Activated CD4-positive, alpha-beta memory T cell treated with anti-CD3 and anti-CD28 coated beads, Interleukin-2, amount 10 ng/mL, durations not matched to agents 7 days and 5 days (primary cell): ENCODE measurements at places on chromosomes 12 and 14. TPM values are rescaled to one million over a fixed set of nuclear protein-coding genes. Genes with fewer than 3 reads are reported as not detected.
A peak's percentile ranks its signal among the peaks of the same experiment; 100 is the strongest.

SLC35F4 gene
- total RNA-seq = not detected

GRCh38 chr12:19430988-19431387 is 8.3 kb upstream of the AEBP2 start:
- no peaks in the 10 kb centered on the region for H3K27me3 ChIP-seq
- H3K36me3 ChIP-seq = peaks cover 18% of the 10 kb centered on the region
- H3K27ac ChIP-seq = peak overlapping the region; percentile 97
- DNase-seq = no peak
- no peak overlapping the region for H3K4me3 ChIP-seq

DNA sequence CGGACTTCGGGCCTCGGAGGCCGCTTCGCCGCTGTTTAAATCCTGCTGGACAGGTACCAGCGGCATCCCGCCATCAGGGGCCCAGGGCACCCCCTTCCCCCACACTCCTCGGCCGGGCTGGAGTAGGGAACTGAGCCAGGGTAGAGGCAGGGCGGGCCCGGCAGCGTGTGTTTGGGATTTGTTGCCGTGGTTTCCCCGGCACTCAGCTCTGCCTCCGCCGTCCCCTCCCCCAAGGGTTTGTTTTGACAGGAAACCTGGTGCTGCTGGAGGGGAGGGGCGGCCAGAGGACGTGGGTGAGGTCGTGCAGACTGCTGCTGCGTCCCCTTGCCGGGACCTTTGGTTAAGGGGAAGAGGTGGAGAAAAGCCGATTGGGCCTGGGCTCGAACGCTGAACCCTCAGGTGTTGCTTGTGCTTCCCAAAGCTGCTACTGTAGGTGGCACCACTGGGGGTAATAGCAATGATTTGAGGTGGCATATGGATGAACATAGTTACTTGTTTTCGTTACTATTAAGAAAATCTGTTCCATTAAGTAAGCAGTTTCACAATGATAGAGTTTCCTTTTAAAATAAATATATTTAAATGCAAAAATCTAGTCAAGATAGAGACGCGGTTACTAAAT is 778 bp downstream of the TCP11L2 start:
- peak; percentile 84 for DNase-seq
- no peaks in the 10 kb centered on the region for H3K27me3 ChIP-seq
- peak overlapping the region; percentile 98 for H3K27ac ChIP-seq
- peaks cover 32% of the 10 kb centered on the region for H3K4me1 ChIP-seq
- H3K4me3 ChIP-seq = peak overlapping the region; percentile 94

AHNAK2 gene
- total RNA-seq = not detected

- DNase-seq = no peak
- no peak overlapping the region for H3K4me3 ChIP-seq
- H3K36me3 ChIP-seq = no peaks in the 10 kb centered on the region
- H3K4me1 ChIP-seq = no peaks in the 10 kb centered on the region
These were observed 296.6 kb downstream of the ADGRD1 start for GRCh38 chr12:131250028-131250950.

KCNH5 gene
- not detected for total RNA-seq

DNA sequence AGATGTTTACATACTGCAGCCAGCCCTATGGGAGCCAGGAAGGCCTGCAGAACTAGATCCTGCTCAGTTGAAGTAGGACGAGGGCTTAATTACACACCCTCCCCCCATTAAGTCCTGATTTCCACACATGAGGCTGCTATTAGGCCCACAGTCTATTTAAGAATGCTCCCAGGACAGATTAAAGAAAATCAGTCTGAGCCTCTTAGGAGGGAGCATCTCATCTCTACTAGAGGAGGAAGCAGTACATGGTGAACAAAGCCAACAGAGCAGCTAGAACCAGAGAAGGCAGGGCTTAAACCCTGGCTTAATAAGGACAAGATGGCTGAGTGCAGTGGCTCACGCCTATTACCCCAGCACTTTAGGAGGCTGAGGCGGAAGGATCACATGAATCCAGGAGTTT is 55.8 kb upstream of the ARHGAP5 start:
- no peaks in the 10 kb centered on the region for H3K4me1 ChIP-seq
- no peak overlapping the region for H3K4me3 ChIP-seq
- H3K27me3 ChIP-seq = no peaks in the 10 kb centered on the region
- no peak for DNase-seq

- no peak for DNase-seq
- H3K36me3 ChIP-seq = peaks cover 16% of the 10 kb centered on the region
- peaks cover 70% of the 10 kb centered on the region for H3K27me3 ChIP-seq
- H3K27ac ChIP-seq = no peak overlapping the region
- peaks cover 6% of the 10 kb centered on the region for H3K4me1 ChIP-seq
These were observed 4.5 kb downstream of the FOXA1 start for GRCh38 chr14:37590428-37591139.

DNA sequence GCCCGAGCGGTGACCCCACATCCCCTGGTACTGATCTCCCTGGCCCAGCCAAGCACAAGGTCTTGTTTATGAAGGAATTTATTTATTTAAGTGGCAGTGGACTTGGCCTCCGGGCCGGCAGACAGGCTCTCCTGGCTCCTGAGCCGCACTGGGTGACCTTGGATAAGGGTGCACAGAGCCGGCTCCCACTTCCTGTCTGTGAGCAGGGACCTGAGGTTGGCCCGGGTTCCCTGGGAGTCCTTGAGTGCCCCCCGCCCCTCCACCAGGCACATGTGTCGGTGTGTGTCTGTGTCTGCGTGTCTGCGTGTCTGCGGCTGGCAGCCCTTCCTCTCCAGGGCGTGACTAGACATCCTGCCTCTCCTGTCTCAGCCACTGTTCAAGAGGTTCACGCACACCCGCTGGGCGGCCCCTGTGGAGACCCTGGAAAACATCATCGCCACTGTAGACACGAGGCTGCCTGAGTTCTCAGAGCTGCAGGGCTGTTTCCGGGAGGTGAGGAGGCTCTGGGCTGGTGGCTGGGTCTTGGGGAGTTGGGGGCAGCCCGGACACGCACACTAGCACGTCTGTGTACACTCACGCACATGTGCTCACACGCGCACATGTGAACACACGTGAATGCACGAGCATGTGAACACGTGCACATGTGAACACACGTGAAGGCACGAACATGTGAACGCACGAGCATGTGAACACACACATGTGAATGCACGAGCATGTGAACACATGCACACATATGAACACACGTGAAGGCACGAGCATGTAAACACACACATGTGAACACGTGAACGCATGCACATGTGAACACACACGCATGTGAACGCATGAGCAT is 9.3 kb downstream of the TNFAIP2 start:
- no peak for DNase-seq
- no peak overlapping the region for H3K27ac ChIP-seq

PTGDR gene
- 0.25 TPM for total RNA-seq

GRCh38 chr12:95922231-95922630 is 20.2 kb downstream of the CCDC38 start:
- H3K4me3 ChIP-seq = no peak overlapping the region
- no peak for DNase-seq
- no peaks in the 10 kb centered on the region for H3K36me3 ChIP-seq
- no peak overlapping the region for H3K27ac ChIP-seq

- no peaks in the 10 kb centered on the region for H3K36me3 ChIP-seq
- H3K27me3 ChIP-seq = peaks cover 19% of the 10 kb centered on the region
- no peak overlapping the region for H3K27ac ChIP-seq
- H3K4me3 ChIP-seq = no peak overlapping the region
- H3K4me1 ChIP-seq = peaks cover 13% of the 10 kb centered on the region
These were observed 9.7 kb downstream of the SLC4A8 start for GRCh38 chr12:51434305-51434704.

CEBPE gene
- total RNA-seq = 0.25 TPM

GLT1D1 gene
- not detected for total RNA-seq

INHBE gene
- 0.08 TPM for total RNA-seq

DNA sequence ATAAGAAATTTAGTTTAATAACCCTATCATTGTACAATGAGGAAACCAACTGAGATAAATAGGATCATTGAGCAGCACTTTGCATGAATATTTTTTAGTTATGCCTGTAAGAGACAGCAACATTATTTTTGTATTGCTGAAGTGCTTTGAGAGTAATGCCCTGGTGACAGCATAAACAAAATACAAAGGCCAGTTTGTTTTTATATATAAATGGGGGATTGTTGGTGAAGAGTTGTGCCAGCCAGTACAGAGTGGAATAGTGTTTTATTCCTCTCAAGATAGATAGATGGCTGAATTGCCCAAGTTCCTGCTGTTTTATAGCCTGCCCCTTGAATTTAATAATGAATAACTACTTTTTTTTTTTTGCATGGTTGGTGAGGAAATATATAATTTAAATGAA is 101.8 kb downstream of the CNTN1 start:
- H3K4me3 ChIP-seq = no peak overlapping the region
- H3K4me1 ChIP-seq = no peaks in the 10 kb centered on the region
- DNase-seq = no peak
- no peaks in the 10 kb centered on the region for H3K27me3 ChIP-seq
- H3K27ac ChIP-seq = no peak overlapping the region

CCDC197 gene
- total RNA-seq = not detected

GRCh38 chr14:64109819-64110554 is 184.2 kb downstream of the ESR2 start:
- H3K4me3 ChIP-seq = no peak overlapping the region
- peaks cover 5% of the 10 kb centered on the region for H3K4me1 ChIP-seq
- H3K27ac ChIP-seq = no peak overlapping the region
- H3K36me3 ChIP-seq = peaks cover 34% of the 10 kb centered on the region

DNA sequence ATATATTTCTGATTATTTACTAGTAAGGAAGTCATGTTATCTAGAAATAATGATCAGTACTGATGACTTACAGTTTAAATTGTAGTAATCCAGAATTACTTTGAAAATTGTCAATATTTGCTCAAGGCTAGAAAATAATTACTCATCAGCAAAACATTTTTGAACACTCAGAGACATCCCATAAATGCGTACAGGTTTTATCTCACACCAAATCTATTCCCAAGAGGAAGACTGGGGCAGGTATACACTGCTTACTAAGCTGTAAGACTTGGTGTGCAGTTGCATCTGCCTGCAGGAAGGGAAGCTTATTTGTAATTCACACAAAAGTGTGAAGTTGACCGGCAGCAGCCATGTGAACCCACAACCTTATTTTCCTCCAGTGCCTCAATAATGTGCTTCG is 146.4 kb downstream of the CCER1 start:
- no peaks in the 10 kb centered on the region for H3K4me1 ChIP-seq
- no peak overlapping the region for H3K27ac ChIP-seq
- no peaks in the 10 kb centered on the region for H3K27me3 ChIP-seq

DNA sequence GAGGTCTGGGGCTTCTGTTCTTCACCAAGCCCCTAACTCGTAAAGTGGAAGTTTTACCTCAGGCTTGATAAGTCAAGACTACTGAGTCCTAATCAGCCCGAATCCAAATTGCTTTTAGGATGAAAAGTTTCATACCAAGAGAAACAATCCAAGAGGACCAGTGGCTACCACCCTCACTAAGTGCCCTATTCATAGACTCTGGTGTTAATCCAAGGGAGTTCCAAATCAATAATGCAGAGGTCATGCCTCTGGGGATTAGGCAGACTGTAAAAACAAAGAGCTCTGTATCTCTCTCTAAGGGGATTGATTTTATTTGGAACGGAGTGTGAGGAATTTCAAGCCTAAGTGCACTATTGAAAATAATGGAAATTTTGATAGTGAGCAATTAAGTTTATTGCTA is 76.3 kb upstream of the LMNTD1 start:
- no peaks in the 10 kb centered on the region for H3K4me1 ChIP-seq
- H3K4me3 ChIP-seq = no peak overlapping the region
- no peak overlapping the region for H3K27ac ChIP-seq
- DNase-seq = no peak
- no peaks in the 10 kb centered on the region for H3K27me3 ChIP-seq
- no peaks in the 10 kb centered on the region for H3K36me3 ChIP-seq

BBOF1 gene
- 0.50 TPM for total RNA-seq

DNA sequence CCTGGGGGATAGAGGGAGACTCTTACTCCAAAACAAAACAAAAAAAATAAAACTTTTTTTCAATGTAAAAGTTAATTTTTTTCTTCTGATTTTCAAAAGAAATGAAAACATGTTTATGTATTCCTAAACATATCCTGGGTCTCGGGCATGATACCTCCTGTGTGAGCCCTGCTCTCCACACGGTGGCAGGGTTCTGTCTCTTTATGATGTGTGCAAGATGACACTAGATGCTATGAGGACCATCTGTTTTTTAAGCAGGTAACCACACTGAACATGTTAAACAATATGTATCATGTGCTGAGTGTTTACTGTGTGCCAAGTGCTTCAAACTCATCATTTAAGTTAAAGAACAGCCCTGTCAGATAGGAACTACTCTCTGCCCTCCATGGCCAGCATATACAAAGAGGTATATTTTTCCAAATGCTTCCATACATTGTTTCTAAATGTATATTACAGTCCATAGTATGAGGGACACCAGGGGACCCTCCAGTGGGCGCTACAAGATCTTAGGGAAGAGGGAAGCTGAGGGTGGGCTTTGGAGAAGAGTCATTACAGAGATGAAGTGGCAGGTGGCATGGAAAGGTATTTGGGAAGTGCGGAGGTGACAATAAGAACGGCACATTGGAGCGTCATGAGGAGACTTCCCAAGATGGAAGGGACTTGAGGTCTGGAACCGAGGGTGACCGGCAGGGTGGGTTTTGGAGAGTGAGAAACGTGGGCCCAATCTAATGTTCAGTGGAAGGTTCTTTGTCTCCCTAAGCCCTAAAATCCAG is 28.5 kb downstream of the FOS start:
- H3K27me3 ChIP-seq = no peaks in the 10 kb centered on the region
- H3K27ac ChIP-seq = no peak overlapping the region
- peaks cover 25% of the 10 kb centered on the region for H3K4me1 ChIP-seq
- no peaks in the 10 kb centered on the region for H3K36me3 ChIP-seq
